Thoracic aorta (tissue), 2 donors: ENCODE measurements at places on chromosomes 2 and 18. TPM values are rescaled to one million over a fixed set of nuclear protein-coding genes. Genes with fewer than 3 reads are reported as not detected.

- no peak for DNase-seq
Observed at GRCh38 chr2:9774266-9774665, 69.0 kb upstream of the TAF1B start.

DNA sequence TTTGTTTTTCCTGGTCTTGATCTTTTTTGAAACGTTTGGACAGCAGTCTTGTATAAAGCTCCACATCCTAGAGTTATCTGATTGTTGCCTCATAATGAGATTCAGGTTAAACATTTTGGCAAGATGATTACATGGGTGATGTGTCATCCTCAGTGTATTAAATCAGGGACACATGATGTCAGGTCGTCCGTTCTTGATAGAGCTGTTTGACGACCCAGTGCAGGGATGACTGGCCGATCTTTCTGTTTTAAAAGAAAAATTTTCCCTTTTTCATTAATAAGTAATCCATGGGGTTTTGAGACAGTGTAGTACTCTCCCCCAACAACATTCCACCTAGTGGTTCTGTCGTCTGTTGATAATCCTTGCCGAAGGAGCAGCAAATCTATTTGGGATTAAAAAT is 44.5 kb upstream of the SERPINB2 start:
- DNase-seq = no peak

GRCh38 chr2:44097322-44097907 is 71.3 kb upstream of the PPM1B start:
- DNase-seq = no peak

- no peak for DNase-seq
Observed at GRCh38 chr2:175890636-175891242, 111.3 kb downstream of the LNPK start.

PLEKHB2 gene
- total RNA-seq = 40.1 TPM

DNA sequence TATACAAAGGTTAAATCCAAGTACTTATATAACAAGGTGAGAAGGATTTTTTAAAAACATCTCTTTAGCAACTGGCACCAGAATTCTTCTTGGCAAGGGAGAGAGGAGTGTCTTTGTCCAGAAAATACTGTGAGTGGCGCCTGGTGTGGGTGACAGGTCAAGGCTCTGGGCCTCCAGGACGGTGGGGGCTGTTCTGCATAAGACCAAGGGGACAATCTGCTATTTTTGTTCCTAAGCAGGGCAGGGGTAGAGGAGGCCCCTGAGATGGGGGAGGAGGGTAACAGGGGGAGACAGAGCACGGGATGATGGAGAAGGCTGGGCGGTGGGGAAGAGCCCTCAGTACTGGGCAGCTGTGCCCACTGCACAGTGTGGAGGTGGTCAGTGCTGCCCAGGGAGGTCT is 51.6 kb upstream of the TAF1B start:
- DNase-seq = no peak

ATG9A gene
- 39.4 TPM for total RNA-seq

GRCh38 chr2:190911813-190912212 is 31.2 kb downstream of the GLS start:
- no peak for DNase-seq

DNA sequence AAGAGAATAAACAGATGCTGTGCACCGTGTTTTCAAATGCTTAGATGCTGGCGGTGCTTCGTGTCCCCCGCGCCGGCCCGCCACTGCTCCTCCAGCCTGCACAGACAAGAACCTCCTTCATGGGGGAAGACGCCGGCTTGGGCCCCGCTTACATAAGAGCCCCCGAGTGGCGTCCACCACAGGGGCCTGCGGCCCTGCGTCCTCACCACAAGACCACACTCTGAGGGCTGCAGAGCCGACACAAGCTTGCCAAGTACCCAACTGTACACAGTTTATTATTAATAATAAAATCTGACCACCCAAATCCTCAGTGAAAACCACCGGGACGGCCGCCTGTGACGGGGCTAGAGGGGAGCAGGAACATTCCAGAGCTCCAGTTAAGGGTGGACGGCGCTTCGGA is 232.2 kb downstream of the HDAC4 start:
- no peak for DNase-seq

ALPG gene
- total RNA-seq = not detected

GRCh38 chr18:34280653-34281052 is 55.9 kb upstream of the NOL4 start:
- DNase-seq = no peak

ITGB6 gene
- total RNA-seq = not detected

DNA sequence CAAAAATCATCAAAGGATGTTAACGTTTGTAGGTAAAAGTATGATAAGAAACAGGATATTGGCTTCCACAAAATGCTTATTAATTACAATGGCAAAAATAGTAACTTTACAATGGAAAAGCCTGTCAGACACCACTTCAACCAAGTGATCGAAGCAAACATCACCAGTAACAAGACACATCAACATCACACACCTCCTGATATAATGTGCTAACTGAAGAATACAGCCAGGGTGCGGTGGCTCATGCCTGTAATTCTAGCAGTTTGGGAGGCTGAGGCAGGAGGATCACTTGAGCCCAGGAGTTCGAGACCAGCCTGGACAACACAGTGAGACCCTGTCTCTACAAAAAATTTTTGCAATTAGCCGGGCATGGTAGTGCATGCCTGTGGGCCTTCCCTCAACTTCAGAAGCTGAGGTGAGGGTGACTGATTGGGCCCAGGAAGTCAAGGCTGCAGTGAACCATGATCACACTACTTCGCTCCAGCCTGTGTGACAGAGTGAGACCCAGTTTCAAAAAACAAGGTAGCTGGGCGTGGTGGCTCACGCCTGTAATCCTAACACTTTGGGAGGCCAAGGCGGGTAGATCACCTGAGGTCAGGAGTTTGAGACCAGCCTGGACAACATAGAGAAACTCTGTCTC is 15.0 kb downstream of the MGAT4A start:
- no peak for DNase-seq

GRCh38 chr2:239960929-239961661 is 64.0 kb downstream of the NDUFA10 start:
- no peak for DNase-seq

DNA sequence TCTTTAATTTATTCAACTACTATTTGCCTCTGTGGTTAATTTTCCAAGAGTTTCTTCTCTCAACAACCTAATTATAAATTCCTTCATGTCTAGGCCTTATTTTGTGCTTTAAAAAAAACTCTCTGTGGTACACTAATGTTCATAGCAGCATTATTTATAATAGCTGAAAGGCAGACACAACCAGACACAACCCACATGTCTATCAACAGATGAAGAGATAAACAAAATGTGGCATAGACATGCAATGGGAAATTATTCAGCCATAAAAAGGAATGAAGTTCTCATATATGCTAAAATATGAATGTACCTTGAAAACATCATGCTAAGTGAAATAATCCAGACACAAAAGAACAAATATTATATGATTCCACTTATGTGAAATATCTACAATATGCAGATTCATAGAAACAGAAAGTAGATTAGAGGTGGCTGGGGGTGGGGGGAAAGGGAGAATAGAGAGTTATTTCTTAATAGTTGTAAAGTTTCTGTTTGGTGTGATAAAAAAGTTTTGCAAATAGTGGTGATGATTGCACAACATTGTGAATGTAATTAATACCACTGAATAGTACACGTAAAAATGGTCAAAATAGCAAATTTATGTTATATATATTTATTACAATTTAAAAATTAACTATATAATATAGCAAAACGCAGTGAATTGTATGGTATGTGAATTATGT is 28.1 kb upstream of the RASGRP3 start:
- no peak for DNase-seq

DNA sequence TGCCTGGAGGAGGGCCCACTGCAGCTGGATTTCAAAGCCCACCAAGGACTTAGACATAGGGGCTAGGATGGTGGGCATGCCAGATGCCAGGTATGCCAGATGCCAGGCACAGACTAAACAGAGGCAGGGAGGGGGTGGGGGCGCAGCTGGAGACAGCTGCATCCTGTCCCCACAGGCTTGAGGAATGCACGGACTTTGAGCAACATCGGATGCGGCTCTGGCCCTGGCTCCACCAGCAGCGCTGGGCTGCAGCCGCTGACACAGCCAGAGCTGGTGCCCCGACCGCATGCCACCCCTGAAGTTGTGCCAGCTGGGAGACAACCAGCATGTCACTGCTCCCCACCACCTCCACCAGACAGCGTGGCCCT is 39.5 kb downstream of the AQP12A start:
- DNase-seq = no peak

POTEC gene
- total RNA-seq = not detected

DNA sequence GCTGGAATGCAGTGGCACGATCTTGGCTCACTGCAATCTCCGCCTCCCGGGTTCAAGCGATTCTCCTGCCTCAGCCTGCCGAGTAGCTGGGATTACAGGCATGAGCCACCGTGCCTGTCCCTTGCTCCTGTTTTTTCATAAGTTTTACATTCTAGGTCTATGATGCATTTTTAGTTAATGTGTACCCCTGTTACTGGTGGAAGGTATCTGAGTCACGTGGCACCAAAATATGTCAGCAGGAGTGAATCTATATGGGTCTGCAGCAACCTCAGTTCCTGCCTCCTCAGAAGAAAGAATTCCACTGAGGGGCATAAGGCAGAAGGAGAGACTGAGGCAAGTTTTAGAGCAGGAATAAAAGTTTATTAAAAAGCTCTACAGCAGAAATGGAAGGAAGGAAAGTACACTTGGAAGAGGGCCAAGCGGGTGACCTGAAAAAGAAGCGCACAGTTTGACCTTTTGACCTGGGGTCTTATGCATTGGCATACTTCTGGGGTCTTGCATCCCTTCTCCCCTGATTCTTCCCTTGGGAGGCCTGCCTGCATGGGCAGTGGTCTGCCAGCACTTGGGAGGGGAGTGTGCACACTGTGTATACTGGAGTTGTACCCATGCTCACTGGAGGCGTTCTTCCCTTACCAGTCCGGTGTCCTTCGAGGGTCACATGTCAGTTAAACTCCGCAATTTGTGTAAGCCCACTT is 1.1 kb upstream of the MFSD2B start:
- no peak for DNase-seq

GRCh38 chr2:226755631-226756030 is 44.0 kb downstream of the IRS1 start:
- no peak for DNase-seq

- DNase-seq = no peak
Observed at GRCh38 chr18:63175264-63175663, 144.3 kb downstream of the BCL2 start.

MERTK gene
- 69.9 TPM for total RNA-seq

DNA sequence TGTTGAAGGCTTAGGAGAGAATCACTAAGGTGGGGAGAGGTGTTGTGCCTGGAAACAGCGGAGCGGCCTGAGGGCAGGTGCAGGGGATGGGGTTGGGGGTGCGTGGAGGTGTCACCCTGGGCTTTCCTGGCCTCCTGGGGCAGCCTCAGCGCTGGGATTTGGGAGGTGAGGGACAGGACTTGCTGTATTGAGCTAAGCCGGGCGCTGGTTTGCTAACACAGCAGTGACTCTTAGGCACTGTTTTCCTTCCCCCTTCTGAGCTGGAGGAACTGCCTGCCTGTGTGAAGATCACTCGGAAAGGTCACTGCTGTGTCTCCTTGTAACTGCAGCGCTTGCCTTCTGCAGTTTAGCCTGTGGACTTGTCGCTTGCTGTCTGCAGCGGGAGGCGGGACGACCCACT is 21.2 kb downstream of the PRELID3A start:
- DNase-seq = no peak

- no peak for DNase-seq
Observed at GRCh38 chr2:239831001-239831731, 194.0 kb downstream of the NDUFA10 start.

DNA sequence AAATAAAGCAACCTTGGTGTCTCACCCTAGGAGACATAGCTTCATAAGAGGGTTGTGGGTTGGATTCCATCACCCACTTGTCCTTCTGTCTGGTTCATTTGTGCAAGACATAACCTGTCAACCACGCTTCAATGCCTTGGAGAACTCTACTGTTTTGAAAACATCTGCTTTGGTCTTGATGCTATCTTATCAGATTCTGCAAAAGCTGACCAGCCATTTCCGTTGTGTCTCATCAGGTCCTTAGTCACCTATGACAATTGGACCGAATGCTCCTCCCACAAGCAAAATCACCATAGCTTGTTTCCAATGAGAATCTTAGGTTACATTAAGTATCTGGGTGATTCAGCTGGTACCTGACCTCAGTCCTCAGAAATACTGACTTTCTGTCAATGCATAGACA is 35.4 kb downstream of the STAT4 start:
- DNase-seq = no peak

DNA sequence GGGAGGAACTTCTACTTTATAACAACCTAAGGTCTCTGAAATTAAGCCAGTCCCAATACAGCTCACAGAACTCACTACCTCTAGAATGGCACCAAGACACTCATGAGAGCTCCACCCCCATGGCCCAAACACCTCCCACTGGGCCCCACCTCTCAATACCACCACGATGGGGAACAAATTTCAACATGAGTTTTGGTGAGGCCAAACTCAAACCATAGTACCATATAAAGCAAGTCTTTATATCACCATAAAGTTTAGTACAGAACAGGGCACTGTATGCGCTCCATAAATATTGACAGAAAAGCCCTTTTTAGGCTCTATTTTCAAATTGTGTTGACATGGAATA is 3.3 kb downstream of the AFG3L2 start:
- DNase-seq = no peak

LYPD1 gene
- not detected for total RNA-seq

STEAP3 gene
- total RNA-seq = 31.4 TPM

TMEM37 gene
- total RNA-seq = 4.9 TPM

DNA sequence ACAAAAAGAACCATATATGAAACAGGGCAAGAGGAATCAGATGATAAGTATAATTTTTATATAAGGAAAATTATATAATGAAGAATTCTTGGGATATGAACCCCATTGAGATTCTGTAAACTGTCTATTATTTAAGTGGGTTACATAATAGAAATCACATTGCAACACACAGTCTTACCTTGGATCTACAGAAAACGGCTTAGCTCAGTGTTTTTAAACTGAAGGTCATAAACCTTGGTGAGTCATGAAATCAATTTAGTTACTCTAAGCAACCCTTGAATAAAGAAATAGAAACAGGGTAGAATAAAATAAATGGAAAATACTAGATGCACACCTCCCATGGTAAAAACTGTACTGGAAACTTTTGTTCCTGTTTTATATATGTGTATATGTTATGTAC is 50.7 kb downstream of the METTL8 start:
- DNase-seq = no peak

DNA sequence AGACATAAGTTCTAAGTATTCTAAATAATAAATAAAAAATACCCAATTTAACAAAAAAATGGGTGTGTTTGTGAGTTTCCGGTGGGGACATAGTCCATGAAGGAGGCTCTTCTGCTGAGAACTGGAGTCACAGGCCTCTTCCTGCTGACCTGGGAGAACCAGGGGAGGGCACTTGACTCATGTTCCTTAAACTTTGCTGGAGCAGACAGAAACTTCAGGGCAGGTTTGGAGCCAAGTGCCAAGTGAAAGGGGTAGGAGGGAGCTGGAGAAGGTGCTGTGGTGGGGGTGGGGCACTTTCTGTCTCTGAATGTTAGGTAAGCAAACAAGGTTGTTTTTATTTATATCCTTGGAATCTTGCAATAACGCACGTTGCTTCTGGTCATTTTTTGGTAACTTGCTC is 78.8 kb upstream of the TTN start:
- DNase-seq = no peak

GRCh38 chr2:39139511-39140237 is 18.8 kb upstream of the SOS1 start:
- DNase-seq = no peak

DSG1 gene
- not detected for total RNA-seq

- DNase-seq = no peak
Observed at GRCh38 chr18:74790451-74790850, 192.8 kb downstream of the ZNF407 start.

FOXD4L1 gene
- total RNA-seq = 0.21 TPM

- no peak for DNase-seq
Observed at GRCh38 chr2:226730481-226730880, 69.1 kb downstream of the IRS1 start.

- DNase-seq = no peak
Observed at GRCh38 chr2:127906206-127906926, 20.6 kb upstream of the AMMECR1L start.

UGT1A3 gene
- total RNA-seq = not detected
